Activated CD4-positive, alpha-beta T cell treated with anti-CD3 and anti-CD28 coated beads, Interleukin-2, amount 10 ng/mL, durations not matched to agents 7 days and 5 days (primary cell): ENCODE measurements at places on chromosomes 11 and 22.
A peak's percentile ranks its signal among the peaks of the same experiment; 100 is the strongest.

DNA sequence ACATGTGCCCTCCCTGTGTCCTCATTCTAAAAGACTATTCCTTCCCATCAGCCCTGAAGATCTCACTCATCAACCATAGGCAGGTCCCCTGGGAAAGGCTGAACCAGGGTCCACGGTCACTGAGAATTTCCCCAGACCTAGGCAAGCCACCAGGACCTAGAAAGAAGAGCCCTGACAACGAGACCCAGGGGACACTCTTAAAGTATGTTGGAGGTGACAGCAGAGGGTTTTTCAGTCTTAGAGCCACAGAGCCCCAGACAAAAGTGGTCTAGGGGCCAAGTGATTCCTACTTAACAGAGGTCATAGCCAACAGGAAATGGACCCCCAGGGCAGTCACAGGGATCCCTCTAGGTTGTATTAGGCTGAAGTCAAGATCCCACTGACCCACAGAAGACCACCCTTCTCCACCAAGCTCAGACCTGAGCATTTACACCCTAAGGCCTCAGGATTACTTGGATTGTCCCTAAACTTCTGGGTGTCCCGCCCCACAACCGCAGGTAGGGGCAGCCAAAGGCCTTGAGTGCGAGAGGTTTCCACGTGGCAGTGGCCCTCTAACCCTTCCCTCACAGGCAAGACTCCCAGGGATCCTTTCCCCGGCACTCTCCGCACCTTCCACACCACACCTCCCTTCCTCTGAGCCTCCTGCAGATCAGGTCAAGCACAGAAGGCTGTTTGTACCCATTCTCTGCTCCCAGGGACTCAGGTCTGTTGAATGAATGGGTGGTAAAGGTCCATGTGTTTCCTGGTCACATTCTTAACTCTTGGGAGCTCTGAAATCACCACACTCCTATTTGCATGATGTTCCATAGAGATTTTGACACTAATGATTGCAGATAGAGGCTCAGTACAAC lies 12.3 kb downstream of the POU2AF1 start:
- DNase-seq, result no peak

DNA sequence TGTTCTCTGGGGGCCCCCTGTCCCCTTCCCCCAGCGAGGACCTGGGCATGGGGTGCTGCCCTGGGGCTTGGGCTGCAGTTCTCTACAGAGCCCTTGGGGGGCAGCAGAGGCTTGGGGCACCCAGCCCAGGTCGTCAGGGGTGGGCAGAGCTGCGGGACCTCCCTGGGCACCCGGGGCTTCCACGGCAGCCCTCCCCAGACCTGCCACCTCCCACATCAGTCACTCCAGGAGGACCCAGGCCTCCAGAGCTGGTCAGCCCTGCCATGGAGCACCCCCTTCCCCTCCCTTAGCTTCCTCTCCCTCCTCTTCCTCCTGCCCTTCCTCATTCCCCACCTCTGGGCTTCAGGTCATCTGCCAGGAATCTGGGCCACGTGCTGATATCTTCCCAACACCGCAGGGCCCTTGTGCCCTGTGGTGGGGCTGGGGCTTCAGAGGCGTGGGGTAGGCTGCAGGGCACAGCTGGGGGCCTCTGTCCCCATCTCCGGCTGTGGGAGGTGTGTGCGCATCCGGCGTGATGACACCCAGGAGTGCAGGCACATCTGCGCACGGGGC lies 5.8 kb downstream of the TSPAN4 start:
- peak; percentile 70 for DNase-seq

GRCh38 chr11:85930879-85931366 lies 75.7 kb downstream of the CCDC83 start:
- DNase-seq, result no peak

DNA sequence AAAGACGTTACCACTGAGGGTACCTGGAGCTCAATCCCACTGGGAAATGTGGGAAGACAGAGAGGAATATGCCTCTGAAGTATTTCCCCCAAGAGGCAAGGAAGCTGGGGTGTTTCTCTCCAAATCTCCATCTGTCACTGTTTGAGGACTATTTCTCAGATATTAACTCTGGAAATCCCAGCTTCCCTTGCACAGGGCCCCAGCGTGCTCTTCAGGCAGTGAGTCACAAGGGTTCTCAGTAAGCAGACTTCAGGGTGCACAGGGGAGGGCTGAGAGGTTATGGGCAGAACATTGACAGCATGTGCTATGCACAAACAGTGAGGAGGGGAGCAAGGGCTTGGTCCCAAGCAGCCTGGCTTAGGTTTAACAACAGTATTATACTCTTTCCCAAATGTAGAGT lies 60.9 kb upstream of the EED start:
- DNase-seq, result no peak

GRCh38 chr11:69337211-69337721 lies 43.3 kb downstream of the MYEOV start:
- DNase-seq, result peak; percentile 26

- no peak for DNase-seq
Measured at GRCh38 chr11:122765487-122766131, 72.7 kb upstream of the CRTAM start.

- DNase-seq, result no peak
Measured at GRCh38 chr11:65896034-65896999, 3.9 kb downstream of the FOSL1 start.

- DNase-seq, result no peak
Measured at GRCh38 chr11:67695606-67696005, 21.2 kb upstream of the ALDH3B2 start.

GRCh38 chr11:47532597-47533213 lies 20.2 kb downstream of the CELF1 start:
- DNase-seq, result no peak

GRCh38 chr11:8333376-8333775 lies 69.7 kb upstream of the LMO1 start:
- DNase-seq, result no peak

GRCh38 chr11:123143921-123144320 lies 51.1 kb downstream of the CLMP start:
- DNase-seq, result no peak

GRCh38 chr11:124644426-124645280 lies 22.0 kb downstream of the TBRG1 start:
- DNase-seq, result peak; percentile 23

DNA sequence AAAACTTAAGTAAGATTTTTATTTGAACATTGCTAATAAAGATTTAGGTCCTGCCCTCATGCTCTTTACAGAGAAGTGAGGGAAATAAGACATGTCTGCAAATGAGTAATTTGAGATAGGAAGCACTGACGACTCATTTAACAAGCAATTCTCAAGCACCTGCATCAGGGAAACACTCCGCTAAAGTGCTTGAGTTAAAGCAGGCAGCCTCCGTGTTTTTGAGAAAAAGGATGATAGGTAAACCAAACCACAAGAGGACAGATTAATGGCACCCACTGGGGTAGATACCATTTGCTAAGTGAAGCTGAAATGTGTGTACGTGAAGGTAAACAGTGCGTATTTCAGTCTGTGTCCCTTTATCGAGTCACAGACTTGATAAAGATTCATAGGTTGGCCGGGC lies 184.6 kb upstream of the CARD18 start:
- no peak for DNase-seq

DNA sequence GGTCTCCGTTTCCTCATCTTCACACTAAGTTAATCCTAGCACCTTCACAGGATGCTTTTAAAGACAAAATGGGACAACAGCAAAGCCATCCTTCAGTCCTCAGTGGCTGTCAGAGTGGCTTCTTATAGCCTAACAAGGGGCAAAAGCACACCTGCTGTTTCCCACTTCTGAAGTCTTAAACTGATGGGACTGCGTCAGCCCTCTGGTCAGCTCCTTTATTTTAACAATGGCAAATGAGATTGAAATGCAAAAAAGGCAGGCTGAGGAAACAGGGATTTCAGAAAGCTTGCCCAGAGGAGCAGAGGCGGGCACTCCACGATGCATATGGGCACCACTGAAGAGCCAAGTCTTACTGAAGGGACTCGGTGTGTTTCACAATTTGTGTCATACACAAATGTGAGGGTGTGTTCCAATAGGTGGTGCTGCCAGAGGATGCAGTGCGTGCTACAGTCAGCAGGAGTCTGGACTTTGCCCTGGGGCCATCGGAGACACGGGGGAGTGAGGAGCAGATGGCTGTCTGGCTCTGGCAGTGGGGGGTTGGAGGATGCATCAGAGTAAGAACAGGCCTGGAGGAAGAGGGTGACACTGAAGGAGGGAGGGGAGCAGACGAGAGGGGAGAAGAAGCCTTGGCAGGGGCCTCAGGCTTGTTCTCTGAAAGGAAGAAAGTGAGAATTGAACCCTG lies 47.3 kb downstream of the TENM4 start:
- no peak for DNase-seq

GRCh38 chr11:133669371-133670053 lies 137.2 kb upstream of the OPCML start:
- no peak for DNase-seq

DNA sequence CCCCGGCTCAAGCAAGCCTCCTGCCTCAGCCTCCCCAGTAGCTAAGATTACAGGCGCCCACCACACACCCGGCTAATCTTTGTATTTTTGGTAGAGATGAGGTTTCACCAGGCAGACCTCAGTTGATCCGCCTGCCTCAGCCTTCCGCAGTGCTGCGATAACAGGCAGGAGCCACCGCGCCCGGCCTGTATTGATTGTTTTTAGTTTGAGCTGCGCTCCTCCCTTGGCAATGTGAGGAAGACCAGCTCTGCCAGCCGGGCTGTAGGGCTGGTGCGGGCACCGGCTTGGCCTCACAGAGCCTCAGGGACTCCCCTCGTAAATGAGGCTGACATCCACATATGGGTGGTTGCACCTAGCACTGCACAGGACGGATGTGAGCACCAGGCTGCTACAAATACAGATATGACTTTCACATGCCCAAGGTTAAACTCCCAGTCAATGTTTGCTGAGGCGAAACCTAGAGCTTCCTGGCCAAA lies 7.5 kb upstream of the SLC2A11 start:
- no peak for DNase-seq

DNA sequence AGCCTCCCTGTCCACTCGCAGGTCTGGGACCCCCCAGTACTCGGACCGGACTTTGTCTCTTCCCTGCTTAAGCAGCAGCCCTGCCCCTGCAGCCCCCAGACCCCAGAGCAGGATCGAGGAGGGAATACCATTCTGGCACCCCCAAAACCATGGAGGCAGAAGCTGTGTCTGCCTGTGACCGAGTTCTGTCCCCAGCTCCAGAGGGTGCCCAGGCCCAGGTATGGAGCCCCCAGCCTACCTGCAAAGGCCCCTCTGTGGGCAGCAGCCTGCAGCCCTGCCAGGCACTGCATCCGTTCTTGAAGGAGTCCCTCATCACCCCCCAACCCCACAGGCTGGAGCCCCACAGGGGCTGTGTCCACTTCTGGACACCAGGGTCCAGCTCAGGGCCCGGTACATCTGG lies 163.8 kb downstream of the BRD1 start:
- DNase-seq, result no peak

DNA sequence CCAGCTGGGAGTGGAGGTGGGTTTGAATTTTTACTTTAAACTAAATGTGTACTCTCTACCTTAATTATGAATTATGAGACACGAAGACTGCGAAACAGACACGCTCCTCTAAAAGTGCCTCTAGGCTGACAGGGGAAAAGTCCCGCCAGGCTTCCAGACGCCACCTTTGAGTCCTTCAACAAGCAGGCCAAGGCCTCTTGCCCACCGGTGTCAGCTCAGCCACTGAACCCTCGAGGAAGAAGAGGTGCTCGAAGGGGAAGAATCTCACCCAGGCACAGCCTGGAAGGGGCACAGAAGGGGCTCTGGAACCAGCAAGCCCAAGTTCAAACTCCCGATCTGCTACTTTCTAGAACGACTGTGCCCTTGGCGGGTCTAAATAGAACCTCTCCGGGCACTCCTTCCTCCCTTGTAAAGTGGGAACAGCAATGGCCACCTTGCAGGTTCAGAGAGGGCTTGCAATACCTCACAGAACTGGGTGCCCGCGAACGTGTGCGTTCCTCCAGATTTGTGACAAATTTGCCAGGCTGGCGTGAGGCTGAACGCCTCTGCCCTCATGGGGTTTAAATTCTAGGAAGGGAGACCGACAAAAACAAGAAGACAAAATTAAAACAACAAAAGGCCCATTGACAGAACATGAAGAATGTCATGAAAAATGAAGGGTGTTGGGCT lies 158.5 kb upstream of the GRK3 start:
- DNase-seq, result no peak

DNA sequence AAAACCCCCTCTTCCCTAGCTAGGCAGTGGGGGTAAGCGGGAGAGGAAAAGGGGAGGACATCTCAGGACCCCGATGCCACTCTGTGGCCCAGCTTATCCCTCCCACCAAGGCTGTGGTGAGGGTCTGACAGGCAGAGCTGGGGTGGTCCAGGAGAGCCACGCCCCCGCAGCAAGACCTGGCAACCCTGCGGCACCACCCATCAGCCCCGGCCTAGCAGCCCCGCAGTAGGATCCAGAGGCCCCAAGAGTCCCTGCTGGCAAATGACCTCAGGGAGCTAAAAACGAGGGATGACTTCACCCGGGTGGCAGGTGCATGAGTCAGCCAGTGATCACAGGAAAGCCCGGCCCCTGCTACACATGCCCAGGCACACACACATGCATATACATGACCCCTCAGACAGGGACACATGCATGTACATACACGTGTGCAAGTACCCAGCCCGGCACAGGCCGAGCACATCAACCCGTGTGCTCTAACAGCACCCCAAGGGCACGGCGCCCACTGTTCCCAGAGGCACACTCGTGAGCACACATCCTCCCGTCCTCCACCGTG lies 32.3 kb downstream of the ARVCF start:
- DNase-seq, result no peak

GRCh38 chr11:9092072-9092471 lies 673 bp upstream of the SCUBE2 start:
- no peak for DNase-seq

GRCh38 chr22:27881421-27881820 lies 37.6 kb downstream of the PITPNB start:
- DNase-seq, result no peak

GRCh38 chr22:29166180-29166579 lies 39.5 kb upstream of the EMID1 start:
- no peak for DNase-seq

- peak; percentile 100 for DNase-seq
Measured at GRCh38 chr11:64878494-64879243, at the start of gene EHD1. TSS of gene EHD1 (minus strand) at chr11:64878621. CDS start at chr11:64878464, 157 bp downstream.

DNA sequence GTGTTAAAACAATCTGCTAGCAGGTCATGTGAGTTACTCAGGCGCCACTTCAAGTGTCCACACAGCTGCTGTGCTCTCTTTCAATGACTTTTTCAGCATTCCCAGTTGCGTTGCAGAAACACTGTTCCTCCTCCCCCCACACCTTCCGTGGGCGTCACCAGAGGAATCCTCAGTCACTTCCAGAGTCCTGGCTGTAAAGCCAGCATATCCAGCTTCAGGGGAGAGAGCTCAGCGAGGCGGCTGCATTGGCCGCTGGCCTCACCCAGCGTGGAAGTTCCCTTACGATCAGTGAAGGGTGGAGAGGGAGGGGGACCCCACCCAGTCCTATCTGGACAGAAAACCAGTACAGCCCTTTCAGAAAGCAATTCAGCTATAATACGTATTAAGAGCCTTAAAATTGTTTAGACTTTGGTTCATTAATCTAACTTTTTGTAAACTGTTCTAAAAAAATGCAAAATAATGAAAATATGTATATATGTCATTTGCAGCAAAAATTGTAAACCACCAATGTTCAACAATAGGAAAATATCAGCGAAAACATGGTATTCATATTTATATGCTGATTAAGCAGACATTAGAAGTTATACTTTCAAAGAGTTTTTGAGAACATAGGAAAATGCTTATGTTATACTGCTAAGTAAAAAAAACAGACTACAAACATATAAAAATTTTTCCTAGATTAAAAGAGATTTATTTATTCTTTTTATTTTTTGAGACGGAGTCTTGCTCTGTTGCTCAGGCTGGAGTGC lies 2.8 kb upstream of the ANO9 start:
- DNase-seq, result no peak
